ENCODE measurements at places on chromosomes 5 and 9.

DNA sequence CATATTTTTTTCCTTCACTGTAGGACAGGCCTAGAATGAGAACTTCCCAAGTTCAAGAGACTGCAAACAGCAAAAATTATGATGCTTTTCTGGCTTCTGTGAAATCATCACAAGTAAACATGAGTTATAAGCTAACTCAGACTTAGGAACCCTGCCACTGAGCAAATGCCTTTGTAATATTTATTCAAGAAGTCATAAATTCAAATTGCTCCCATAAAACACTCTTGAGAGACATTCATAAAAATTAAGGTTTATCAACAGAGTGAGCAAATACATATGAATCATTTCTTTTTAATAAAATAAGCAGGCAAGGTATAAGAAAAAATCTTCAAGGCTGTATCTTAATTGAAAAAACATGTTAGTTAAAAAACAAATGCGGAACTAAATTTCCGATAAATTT is 124.2 kb downstream of the GNA14 start:
- DNase-seq, result no peak

DNA sequence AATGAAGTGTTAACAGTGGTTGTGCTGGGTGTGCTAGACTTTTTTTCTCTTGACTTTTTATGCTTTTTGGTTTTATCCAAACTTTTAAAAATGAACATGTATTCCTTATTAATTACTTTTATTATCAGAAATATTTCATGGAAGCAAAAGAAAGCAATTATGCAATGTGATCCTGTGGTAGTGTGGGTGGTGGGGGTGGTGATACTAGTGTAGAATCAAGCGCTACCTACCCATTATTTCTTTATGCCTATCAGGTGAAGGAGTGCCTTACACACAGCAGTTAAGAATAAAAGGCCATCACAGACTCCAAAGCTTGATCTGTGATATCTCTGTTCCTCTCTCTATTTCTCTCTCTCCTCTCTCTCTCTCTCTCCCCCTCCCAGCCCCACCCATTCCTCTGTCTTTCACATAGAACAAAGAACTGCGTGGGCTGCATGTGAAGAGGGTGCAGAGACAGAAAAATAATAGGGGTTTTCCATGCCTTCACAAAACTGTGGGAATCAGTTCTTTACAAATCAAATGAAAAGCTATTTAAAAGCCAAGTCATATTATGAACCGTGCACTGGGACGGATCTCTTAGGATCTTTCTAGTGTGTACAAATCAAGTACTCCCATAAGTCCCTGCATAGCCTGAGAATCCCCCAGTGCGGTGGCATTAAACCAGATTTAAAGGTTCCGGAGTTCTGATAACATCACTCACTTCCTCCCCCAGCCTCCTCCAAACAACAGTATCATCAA is 351.2 kb downstream of the RAB3C start:
- no peak for DNase-seq

- DNase-seq, result no peak
Measured at GRCh38 chr9:86684148-86684547, 263.2 kb downstream of the GAS1 start.

GRCh38 chr5:173188280-173188679 is 43.9 kb downstream of the BNIP1 start:
- no peak for DNase-seq
